ENCODE measurements at places on chromosomes 2 and 18.

DNA sequence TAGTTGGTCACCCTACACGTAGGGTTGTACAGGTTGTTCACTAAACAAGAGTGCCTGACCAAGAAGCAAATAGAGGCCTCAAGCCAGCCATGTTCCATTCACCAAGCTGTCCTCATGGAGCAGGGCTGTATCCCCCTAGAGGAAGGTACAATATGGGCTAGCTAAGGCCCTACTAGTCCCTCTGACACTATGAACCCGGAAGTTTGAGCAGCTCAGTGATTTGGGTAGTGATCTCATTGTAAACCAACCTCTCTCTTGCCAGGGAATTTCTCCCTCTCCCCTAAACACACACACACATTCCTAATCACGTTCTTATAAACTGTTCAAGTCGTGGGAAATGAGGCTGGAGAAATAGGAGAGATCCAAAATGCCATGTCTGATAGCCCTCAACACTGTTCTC, 6.7 kb upstream of the CYS1 start:
- H3K27ac ChIP-seq, result no peak overlapping the region
- no peaks in the 10 kb centered on the region for H3K36me3 ChIP-seq
- no peak overlapping the region for H3K4me3 ChIP-seq
- DNase-seq, result no peak
- no peaks in the 10 kb centered on the region for H3K27me3 ChIP-seq

GRCh38 chr2:131010566-131010965, 82.7 kb downstream of the FAM168B start:
- H3K27ac ChIP-seq, result no peak overlapping the region
- no peaks in the 10 kb centered on the region for H3K4me1 ChIP-seq
- H3K4me3 ChIP-seq, result no peak overlapping the region
- no peak for DNase-seq
- H3K36me3 ChIP-seq, result no peaks in the 10 kb centered on the region

- H3K27me3 ChIP-seq, result no peaks in the 10 kb centered on the region
- no peak overlapping the region for H3K4me3 ChIP-seq
- H3K36me3 ChIP-seq, result no peaks in the 10 kb centered on the region
- DNase-seq, result no peak
Measured at GRCh38 chr2:138454761-138455160, 46.8 kb upstream of the SPOPL start.

GRCh38 chr18:75530566-75531211, 103.2 kb upstream of the SMIM21 start:
- no peak for DNase-seq
- no peak overlapping the region for H3K27ac ChIP-seq
- no peak overlapping the region for H3K4me3 ChIP-seq
- H3K27me3 ChIP-seq, result peaks cover 7% of the 10 kb centered on the region

DNA sequence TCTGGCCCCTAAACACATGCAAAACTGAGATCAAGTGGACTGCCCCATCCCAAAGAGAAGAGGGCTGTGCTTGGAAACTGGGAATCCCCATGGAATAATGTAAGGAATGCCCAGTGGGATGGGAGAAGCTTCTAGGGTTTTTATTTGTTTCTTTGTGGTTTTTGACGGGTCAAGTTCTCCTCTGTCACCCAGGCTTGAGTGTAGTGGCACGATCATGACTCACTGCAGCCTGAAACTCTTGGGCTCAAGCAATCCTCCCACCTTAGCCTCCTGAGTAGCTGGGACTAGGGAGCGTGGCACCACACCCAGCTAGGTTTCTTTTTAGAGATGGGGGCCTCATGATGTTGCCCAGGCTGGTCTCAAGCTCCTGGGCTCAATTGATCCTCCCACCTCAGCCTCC, 101.7 kb upstream of the ZSWIM2 start:
- H3K4me1 ChIP-seq, result 0 out of 2 replicates have a peak, but pooled peaks cover 6% of the 10 kb centered on the region
- no peaks in the 10 kb centered on the region for H3K27me3 ChIP-seq
- DNase-seq, result no peak
- no peak overlapping the region for H3K4me3 ChIP-seq
- H3K36me3 ChIP-seq, result no peaks in the 10 kb centered on the region
- H3K27ac ChIP-seq, result no peak overlapping the region

- H3K27me3 ChIP-seq, result no peaks in the 10 kb centered on the region
- no peak for DNase-seq
- no peaks in the 10 kb centered on the region for H3K36me3 ChIP-seq
- H3K4me3 ChIP-seq, result no peak overlapping the region
- no peak overlapping the region for H3K27ac ChIP-seq
- H3K4me1 ChIP-seq, result no peaks in the 10 kb centered on the region
Measured at GRCh38 chr2:182553483-182553882, 126.6 kb upstream of the PDE1A start.

GRCh38 chr2:23520256-23520655, 135.3 kb downstream of the KLHL29 start:
- H3K4me1 ChIP-seq, result peaks cover 5% of the 10 kb centered on the region
- H3K36me3 ChIP-seq, result no peaks in the 10 kb centered on the region
- DNase-seq, result no peak
- no peak overlapping the region for H3K27ac ChIP-seq
- no peak overlapping the region for H3K4me3 ChIP-seq

DNA sequence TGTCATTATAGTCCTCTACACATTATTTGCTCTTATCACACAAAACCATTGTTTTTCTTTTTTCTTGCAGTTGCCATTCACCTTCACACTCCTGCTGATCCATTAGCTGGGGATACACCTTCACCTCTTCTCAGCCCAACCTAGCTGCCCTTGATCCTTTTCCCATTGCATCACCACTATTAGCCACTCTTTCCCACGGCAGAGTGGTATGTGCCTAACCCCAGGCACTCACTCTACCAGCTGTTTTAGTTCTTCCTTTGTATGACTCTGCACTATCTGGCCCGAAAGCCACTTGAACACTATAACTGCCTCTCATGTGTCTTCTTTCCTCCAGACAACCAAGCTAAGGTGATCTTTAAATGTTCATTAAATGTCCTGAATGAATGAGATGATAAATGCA, 145.4 kb upstream of the PIK3C3 start:
- no peaks in the 10 kb centered on the region for H3K36me3 ChIP-seq
- no peaks in the 10 kb centered on the region for H3K4me1 ChIP-seq
- H3K27me3 ChIP-seq, result no peaks in the 10 kb centered on the region
- no peak overlapping the region for H3K4me3 ChIP-seq

GRCh38 chr2:207513551-207514257, 16.1 kb upstream of the CREB1 start:
- no peaks in the 10 kb centered on the region for H3K27me3 ChIP-seq
- H3K4me3 ChIP-seq, result no peak overlapping the region
- no peaks in the 10 kb centered on the region for H3K36me3 ChIP-seq
- H3K4me1 ChIP-seq, result peaks cover 6% of the 10 kb centered on the region
- no peak overlapping the region for H3K27ac ChIP-seq

GRCh38 chr2:118065015-118065706, 23.1 kb upstream of the INSIG2 start:
- DNase-seq, result no peak
- H3K4me3 ChIP-seq, result no peak overlapping the region
- H3K4me1 ChIP-seq, result no peaks in the 10 kb centered on the region
- peaks cover 13% of the 10 kb centered on the region for H3K27me3 ChIP-seq

- H3K36me3 ChIP-seq, result no peaks in the 10 kb centered on the region
- no peaks in the 10 kb centered on the region for H3K27me3 ChIP-seq
- H3K27ac ChIP-seq, result no peak overlapping the region
- no peak for DNase-seq
- H3K4me3 ChIP-seq, result no peak overlapping the region
Measured at GRCh38 chr18:27723168-27723567, 453.8 kb downstream of the CDH2 start.

DNA sequence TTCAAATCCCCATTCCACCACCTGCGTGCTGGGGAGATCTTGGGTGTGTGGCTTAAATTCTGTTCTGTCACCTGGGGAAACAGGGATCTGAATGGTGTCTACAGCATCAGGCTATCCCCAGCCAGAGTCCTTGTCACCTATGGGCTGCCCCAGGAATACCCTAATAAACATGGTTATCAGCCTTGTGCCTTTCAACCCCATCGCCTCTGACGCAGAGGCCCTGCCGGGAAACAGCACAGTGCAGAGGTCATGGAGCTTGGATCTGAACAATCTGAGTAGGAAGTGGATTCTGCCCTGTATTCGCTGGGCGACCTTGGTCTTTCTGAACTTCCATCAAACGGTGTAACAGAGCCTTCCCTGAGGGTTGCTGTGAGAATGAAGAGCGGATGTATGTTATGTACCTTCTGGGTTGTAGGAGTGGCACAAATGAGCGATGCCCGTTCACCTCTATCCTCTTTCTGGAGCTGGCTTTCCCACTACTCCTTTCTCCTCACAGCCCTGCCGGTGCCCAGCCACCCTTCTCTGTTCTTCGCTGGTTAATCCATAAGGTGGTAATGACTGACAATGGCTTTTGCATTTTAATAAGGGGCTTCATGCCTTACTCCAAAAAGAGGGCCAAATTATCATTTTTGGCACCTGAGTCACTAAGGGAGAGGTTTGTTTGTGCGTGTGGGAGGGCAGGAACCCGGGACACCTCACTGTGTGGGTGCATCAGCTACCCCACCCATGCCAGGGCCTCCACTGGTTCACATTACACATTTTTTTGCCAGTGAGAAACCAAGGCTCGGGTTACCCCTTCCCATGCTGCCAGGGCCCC, 256.5 kb downstream of the MYCN start:
- no peaks in the 10 kb centered on the region for H3K4me1 ChIP-seq
- H3K27ac ChIP-seq, result no peak overlapping the region
- no peak for DNase-seq
- no peak overlapping the region for H3K4me3 ChIP-seq
- H3K36me3 ChIP-seq, result no peaks in the 10 kb centered on the region
- H3K27me3 ChIP-seq, result no peaks in the 10 kb centered on the region

- no peaks in the 10 kb centered on the region for H3K4me1 ChIP-seq
- no peak overlapping the region for H3K27ac ChIP-seq
- H3K36me3 ChIP-seq, result no peaks in the 10 kb centered on the region
- no peak overlapping the region for H3K4me3 ChIP-seq
- DNase-seq, result no peak
Measured at GRCh38 chr2:129748250-129748649, 231.2 kb upstream of the RAB6C start.

DNA sequence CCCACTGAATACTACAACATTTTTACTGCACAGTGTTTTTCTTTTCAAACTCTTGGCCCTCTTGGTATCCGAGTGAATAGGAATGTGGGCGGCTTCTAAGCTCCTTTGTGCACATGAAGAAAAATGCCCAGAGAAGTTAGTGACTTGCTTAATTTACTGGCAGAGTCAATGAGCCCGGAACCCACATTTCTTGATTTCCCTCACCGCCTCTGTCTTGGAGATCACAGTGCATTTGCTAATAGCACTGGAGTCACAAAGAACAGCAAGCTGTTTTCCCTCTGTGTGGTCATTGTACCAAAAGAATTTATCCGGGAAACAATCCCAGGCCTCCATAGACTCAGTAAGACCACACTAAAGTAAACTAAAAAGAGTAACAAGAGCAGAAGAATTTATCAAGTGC, 18.9 kb downstream of the STON1 start:
- H3K27ac ChIP-seq, result no peak overlapping the region
- no peaks in the 10 kb centered on the region for H3K27me3 ChIP-seq
- no peaks in the 10 kb centered on the region for H3K4me1 ChIP-seq

GRCh38 chr18:79513381-79514081, 117.8 kb downstream of the NFATC1 start:
- H3K4me1 ChIP-seq, result no peaks in the 10 kb centered on the region
- no peaks in the 10 kb centered on the region for H3K27me3 ChIP-seq

- no peak overlapping the region for H3K4me3 ChIP-seq
- no peak for DNase-seq
- peaks cover 14% of the 10 kb centered on the region for H3K4me1 ChIP-seq
- H3K27ac ChIP-seq, result peak overlapping the region; percentile 68
- H3K36me3 ChIP-seq, result no peaks in the 10 kb centered on the region
- H3K27me3 ChIP-seq, result no peaks in the 10 kb centered on the region
Measured at GRCh38 chr2:9753665-9754531, 89.4 kb upstream of the TAF1B start.
